ENCODE measurements at places on chromosomes 1 and 21.

GRCh38 chr1:173294843-173295242 is 87.7 kb upstream of the TNFSF4 start:
- no peak for DNase-seq

- no peak for DNase-seq
Observed at GRCh38 chr1:203662821-203663220, 36.2 kb downstream of the ATP2B4 start.

GRCh38 chr1:22053861-22054770 is 1.6 kb downstream of the CDC42 start:
- no peak for DNase-seq

GRCh38 chr1:200206340-200206739 is 178.8 kb downstream of the NR5A2 start:
- DNase-seq = no peak

DNA sequence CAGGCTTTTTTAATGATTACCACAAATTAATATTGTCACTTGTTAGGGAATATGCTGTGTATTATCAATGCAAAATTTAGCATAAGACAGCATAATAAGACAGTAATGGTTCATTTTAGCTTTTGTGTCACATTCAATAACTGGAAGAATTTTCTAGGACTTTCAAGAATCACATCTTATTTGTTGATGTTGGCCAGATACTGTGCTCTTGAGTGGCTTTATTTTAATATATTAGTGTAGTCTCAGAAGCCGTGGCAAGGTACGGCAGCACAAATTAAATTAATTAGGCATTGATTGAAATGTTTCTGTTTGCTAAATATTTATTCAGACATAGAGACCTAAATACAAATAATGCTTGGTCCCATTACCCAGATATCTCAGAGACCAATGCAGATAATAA is 10.4 kb downstream of the IFI44L start:
- no peak for DNase-seq

DNA sequence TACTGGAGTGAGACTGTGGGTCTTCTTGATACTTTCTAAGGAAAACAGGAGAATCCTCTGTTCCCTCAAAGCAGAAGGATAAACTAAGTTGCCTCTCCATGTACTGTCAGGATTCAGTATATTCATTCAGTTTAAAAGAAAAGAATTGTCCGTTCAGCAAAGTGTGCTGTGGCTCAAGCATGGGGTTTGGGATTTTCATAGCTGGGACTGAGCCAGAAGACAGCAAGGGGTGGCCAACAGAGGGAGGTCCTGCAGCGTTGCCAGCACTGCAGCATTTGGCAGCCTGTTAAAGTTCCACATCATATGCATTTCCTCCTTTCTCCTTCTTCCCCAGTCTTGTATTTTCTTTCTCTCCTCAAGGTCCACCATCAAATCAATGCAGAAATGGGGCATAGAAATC is 75.1 kb downstream of the DTL start:
- no peak for DNase-seq

DNA sequence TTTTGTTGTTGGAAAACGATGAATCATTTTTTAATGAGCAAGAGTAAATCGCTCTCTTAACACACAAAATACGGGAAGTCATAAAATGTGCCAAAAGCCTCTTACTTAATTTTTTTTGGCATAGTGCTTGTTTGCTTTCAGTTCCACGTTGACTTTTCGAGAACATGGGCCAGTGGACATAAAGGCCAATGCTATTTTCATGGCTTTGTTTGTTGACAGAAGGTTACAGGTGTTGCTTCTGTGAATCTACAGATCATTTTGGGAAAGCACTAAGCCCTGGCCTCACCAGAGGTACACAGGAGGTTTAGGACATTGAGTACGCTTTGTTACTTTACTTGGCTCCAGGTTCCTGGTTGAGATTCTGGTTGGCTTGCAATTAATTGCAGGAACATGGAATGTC is 199.4 kb upstream of the HMCN1 start:
- no peak for DNase-seq

- DNase-seq = no peak
Observed at GRCh38 chr1:33609739-33610138, 137.3 kb downstream of the ZSCAN20 start.

GRCh38 chr21:15060543-15061175 is 4.1 kb downstream of the NRIP1 start:
- DNase-seq = no peak

DNA sequence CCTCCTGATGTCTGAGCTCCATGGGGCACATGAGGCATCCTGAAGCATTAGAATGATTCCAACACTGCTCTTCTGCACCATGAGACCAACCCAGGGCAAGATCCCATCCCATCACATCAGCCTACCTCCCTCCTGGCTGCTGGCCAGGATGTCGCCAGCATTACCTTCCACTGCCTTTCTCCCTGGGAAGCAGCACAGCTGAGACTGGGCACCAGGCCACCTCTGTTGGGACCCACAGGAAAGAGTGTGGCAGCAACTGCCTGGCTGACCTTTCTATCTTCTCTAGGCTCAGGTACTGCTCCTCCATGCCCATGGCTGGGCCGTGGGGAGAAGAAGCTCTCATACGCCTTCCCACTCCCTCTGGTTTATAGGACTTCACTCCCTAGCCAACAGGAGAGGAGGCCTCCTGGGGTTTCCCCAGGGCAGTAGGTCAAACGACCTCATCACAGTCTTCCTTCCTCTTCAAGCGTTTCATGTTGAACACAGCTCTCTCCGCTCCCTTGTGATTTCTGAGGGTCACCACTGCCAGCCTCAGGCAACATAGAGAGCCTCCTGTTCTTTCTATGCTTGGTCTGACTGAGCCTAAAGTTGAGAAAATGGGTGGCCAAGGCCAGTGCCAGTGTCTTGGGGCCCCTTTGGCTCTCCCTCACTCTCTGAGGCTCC is 11.1 kb upstream of the RASSF5 start:
- DNase-seq = no peak

- DNase-seq = no peak
Observed at GRCh38 chr1:56236688-56237087, 342.7 kb downstream of the PLPP3 start.

DNA sequence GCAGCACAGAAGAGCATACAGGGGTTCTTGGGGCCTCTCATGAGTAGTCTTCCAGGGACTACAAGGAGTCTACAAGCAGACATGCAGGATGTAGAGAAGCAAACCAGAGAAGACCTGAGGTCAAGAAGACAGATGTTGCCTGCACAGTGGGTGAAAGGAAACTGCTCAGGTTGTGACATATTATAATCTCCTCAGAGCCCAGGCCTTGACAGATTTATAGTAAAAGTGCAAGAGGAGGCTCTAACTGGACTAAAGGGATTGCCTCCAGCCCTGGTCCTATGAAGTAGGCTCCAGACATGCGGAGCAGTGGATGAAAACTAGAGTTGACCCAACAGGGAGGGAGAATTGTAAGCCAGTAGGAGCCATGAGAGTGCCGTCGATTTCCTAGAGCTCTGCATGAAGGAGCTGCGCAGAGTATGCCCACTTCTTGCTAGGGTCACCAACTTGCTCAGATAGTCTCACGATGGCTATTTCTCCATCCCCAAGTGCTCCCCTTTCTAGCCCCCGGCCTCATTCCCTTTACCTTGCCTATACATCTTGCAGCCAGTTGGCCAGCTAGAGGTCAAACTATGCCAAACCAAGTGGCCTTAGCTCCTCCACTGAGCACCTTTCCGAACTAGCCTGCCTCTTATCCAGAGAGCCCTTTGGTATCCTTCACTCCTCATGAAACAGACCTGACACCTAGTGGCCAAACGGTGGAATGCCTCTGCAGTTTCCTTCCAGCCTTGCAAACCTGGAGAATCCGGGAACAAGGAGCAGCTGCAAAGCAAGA is 36.2 kb upstream of the IPO9 start:
- DNase-seq = peak; percentile 84

DNA sequence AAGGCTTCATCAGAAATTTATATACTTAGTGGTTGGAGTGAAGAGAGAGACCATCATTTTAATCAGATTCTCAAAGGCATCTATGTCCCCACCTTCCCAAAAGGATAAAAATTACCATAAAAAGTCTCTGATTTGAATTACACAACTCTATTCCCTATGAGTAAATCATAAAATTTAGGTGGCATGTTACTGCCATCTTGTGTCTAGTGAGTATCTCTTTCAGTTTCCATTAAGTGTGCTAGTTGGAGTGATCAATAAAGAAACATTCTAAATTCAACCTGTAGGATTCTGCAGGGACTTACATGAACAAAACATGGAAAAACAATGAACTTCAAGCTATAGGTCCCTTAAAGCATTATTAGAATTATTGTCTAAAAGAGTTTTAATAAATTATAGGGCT is 655.4 kb downstream of the LTN1 start:
- no peak for DNase-seq

DNA sequence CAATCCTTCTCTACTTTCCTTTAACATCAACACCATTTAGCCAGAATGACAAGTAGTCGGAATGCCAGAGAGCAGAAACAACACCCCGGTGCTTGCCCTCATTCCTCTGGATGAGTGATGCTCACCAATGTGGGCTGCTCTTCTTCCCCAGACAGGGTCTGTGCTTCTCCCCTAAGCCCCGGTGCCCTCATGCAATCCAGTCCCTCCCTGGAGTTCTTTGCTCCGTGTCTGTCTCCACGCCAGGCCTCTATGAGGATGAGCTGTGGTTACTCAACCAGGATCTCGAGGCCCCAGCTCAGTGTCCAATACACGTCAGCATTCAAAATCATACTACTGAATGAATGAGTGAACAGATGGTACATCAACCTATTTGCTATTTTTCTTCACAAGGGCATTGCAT is 29.7 kb upstream of the PDE9A start:
- DNase-seq = peak; percentile 11

- DNase-seq = no peak
Observed at GRCh38 chr1:84434801-84435549, 36.7 kb downstream of the DNASE2B start.

GRCh38 chr1:103949779-103950178 is 200.1 kb downstream of the AMY1C start:
- no peak for DNase-seq

- peak; percentile 97 for DNase-seq
Observed at GRCh38 chr1:203795441-203796235, at the start of the genes ZBED6 and ZC3H11A. Gene ZBED6, plus strand, starts transcription at chr1:203795623. Its CDS starts 1,900 bp downstream, at chr1:203797523. Gene ZC3H11A, plus strand, starts transcription at chr1:203795623. Its CDS starts 21,448 bp downstream, at chr1:203817071.

DNA sequence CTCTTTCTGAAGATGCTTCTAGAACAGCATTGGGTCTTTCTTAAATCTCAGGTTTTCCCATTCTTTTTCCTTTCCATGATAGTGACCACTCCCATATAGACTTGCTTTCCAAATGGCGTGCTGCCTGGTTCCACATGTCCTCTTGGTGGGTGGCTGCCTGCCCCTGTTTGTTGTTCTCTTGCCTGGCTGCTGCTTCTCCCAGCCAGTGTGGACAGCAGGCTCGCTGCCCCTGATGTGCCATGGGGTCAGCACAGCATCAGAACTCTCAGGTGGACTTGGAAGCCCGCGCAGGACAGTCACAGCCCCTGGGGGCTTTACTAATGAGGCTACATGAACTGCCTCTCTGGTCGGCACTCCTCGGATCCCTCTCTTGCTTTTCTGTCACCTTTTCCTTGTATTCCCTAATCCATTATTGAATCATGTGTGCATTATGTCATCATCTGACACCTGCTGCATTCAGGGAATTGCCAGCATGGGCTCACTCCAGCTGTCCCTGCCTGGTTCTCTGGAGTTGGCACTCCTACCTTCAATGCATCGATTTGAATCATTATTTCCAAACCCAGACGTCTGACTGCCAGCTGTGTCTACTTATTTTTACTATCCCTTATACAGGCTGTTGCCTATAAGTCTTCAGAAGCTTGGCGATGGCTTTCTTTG is 100.5 kb upstream of the COA6 start:
- DNase-seq = no peak

DNA sequence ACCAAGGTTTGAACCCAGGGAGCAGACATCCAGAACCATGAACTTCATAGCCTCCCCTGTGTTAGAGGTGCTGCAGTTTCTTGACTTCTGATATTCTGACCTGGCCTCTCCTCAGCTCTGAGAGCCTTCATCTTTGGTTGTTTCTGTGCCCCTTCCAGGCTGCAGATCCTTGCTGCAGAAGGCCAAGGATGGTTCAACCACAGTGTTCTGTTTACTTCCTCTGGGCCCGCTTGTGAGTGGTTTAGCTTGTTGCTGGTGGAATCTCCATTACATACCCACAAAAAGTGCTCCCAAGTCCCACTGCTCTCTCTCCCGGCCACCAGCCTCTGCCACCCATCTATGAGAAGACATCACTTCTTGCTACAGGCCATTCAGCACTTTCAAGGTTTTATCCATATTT is 9.0 kb upstream of the SLC2A7 start:
- no peak for DNase-seq

- DNase-seq = no peak
Observed at GRCh38 chr1:31224068-31224467, 15.6 kb downstream of the NKAIN1 start.

DNA sequence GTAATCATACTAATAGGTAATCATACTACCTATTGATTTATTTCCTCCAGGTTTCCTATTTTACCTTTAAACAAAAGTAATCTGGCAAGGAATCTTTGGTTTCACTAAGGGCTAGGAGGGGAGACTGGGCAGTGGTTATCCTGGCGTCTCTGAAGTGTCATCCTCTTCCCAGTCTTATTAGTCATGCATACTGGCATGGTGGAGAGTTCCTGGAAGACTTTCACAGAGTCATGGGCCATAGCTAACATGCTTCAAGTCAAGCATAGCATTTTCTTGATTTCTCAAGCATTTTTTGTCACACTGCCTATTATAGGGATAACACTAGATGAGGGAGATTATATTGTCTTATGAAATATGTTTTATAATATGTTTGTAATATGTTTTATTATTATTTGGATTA is 64.0 kb upstream of the ASB17 start:
- no peak for DNase-seq

DNA sequence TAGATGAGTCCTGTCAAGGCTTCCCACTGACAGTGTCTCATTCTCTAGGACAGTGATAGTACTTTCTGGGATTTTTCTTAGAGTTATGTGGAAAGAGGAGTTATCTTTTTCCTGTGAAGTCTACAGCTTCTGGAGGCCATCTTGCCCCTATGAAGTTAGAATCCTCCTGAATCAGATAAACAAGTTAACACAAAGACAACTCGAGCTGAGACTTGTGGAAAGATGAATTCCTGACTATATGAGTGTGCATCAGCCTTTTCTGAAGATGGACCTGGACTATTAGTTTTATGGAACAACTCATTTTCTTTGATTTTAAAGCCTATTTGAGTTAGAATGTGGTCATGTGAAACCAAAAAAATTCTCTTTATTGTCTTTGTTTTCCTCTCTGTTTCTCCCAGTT is 290.9 kb downstream of the LRRIQ3 start:
- DNase-seq = no peak

GRCh38 chr1:212638492-212639151 is 30.1 kb downstream of the ATF3 start:
- DNase-seq = no peak
